Sigmoid colon (tissue), 7 donors: ENCODE measurements at places on chromosomes 6 and 20. TPM values are rescaled to one million over a fixed set of nuclear protein-coding genes. Genes with fewer than 3 reads are reported as not detected.

Gene AVP
- polyA plus RNA-seq: not detected

GRCh38 chr6:125587666-125588632, 161.5 kb upstream of the HEY2 start:
- DNase-seq: no peak

Gene PRSS16
- 13.3 TPM for polyA plus RNA-seq

DNA sequence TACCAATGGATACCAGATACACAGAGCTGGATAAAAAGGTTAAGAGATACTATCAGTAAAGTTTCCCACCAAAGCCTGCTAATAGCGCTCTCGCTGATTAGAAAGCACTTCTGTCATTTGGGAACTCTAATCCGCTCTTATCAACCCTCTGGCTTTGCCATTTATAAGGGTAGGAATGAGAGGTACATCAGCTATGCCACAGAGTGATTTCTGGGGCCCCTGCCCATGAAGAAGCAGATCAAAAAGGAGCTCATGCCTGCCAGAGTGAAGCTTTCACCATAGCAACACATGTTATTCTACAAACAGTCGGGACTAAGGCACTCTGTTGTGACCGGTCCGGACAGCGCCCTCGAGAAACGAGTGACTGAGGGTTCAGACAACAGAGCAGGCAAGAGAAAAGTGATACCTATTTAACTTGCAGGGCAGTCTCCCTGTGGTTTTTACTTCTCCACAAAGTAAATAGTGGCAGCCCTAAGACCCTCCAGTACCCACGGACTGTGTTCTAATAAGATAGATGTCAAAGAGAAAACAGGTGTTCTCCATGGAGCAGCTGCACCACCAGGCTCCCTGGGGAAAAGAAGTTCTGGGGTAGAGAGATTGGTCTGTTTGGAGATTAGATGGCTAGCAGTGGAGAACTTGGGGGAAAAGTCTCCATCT, 5.6 kb downstream of the TRAM2 start:
- DNase-seq: no peak

Gene E2F1
- 1.8 TPM for polyA plus RNA-seq

Gene ASIP
- 0.38 TPM for polyA plus RNA-seq

DNA sequence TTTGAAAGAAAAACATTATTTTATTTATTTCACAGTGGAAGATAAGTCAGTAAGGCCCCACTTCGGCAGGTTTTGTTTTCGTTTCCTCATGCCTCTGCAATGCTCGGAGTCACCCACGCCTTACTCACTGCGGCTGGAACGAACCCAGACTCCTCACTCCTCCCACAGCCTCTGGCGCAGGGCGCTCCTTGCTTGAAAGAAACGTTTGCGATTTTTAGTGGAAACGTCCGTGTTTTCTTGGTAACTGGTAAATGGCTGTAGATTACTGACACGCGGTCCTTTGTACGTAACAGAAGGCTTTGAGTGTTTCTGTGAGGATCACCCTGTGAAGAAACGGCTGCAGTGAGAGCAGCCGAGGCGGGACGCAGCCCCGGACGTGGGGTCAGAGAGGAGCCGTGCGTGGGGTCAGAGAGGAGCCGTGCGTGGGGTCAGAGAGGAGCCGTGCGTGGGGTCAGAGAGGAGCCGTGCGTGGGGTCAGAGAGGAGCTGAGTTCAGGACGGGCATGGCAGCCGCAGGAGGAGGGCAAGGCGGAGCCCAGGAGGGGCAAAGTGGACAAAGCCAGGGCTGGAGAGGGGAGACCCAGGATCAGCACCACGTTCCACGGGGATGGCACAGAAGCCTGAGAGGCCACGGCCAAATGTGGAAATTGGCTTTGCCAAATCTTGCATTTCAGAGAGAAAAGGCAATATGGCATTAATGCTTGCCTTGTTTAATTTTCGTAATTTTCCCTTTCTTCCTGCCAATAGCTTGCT, 198.6 kb upstream of the THBS2 start:
- DNase-seq: peak; percentile 94

Gene RNF39
- polyA plus RNA-seq: 0.44 TPM

GRCh38 chr6:14882394-14883026, 363.4 kb upstream of the JARID2 start:
- no peak for DNase-seq

GRCh38 chr6:16684195-16684689, 77.0 kb downstream of the ATXN1 start:
- no peak for DNase-seq
